Airway epithelial cell (primary cell): ENCODE measurements at places on chromosomes 5 and 9. TPM values are rescaled to one million over a fixed set of nuclear protein-coding genes. Genes with fewer than 3 reads are reported as not detected.

The WASHC1 gene
- total RNA-seq, result 2.9 and 7.9 TPM in 2 replicates

The GABRB2 gene
- not detected in 2 replicates for total RNA-seq

The C6 gene
- total RNA-seq, result not detected in 2 replicates

The NUTM2F gene
- not detected in 2 replicates for total RNA-seq

The TXNDC8 gene
- total RNA-seq, result not detected in 2 replicates

The MELK gene
- total RNA-seq, result 26.9 and 34.1 TPM in 2 replicates

The FAM169A gene
- total RNA-seq, result 4.8 and 14.0 TPM in 2 replicates
